Right ventricle myocardium inferior (tissue), 1 donor: ENCODE measurements at places on chromosomes 7 and 10.

DNA sequence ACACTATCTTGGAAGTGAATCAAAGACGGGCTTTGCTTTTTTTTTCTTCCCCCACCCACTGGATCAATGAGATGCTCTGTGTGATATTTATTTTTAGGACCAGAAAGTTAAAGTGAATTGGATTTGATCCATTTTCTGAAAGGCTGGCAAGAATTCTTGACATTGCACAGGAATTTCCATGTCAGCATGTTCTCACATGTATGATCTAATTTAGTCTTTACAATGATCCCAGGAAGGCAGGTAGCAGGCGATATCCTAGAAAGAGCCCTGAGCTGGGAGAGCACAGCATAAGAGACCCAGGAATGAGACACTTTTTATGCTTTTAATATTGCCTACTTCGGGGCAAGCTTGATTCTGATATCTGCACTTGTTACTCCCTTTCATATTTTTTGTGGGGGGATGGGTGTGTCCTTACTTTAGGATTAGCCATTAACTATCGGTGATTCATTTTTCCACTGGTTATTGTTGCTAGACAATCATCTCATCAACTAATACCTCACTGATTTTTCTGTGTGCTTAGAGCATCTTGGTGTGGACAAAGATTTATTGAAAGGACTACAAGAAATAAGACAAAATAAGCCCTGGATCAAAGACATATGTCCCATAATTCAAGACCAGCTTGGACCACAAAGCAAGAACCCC, 58.1 kb downstream of the NRP1 start:
- no peak for DNase-seq

DNA sequence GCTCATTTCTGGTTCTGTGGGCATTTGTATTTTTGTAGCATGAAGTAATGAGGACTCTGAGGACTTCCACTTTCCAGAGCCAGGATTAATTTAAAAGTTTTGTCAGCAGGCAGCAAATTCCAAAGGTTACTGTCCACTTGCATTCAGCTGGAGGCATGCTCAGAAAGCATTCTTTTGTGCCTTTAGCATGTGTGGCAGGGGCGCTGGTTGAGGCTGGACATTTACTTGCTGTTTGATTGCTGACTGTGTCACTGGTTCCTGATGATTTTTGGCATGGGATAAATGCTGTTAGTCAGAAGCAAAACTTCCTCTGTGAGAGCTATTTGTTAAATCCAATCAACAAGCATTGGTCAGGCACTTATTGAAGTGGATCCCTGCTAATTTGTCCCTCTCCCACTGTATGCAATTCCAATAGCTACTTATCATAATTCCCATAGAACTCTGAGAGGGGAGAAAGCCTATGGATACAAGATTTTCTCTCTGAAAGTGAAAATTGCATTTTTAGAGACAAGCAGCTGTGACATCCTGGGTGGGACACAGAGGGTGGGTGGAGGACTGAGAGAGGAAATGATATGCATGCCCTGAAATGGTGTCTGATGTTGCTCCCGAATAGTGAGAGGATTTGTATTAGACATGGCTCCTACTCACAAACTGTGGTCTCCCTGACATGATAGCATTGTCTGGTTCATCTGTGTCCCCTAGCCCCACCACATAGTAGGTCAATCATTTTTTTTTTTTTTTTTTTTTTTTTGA, 161.2 kb upstream of the WDR11 start:
- DNase-seq: no peak

DNA sequence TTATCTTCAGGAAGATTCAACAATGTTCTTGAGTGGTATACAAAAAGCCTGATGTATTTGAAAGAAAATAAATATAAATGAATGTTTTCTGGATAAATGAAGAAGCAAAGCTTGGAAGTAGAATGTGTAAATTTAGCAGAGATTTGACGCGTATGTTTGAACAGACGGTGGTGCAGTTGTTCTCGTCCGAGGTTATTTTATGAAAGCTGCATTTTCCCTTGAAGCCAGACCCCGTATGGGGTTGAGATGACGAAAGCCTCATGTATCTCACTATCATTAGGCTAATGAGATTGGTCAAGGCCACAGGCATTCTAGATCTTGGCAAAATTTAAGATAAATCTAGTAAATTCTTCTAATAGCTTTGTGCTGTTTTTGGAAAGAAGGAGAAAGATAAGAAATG, 195.2 kb downstream of the NXPH1 start:
- DNase-seq: no peak

DNA sequence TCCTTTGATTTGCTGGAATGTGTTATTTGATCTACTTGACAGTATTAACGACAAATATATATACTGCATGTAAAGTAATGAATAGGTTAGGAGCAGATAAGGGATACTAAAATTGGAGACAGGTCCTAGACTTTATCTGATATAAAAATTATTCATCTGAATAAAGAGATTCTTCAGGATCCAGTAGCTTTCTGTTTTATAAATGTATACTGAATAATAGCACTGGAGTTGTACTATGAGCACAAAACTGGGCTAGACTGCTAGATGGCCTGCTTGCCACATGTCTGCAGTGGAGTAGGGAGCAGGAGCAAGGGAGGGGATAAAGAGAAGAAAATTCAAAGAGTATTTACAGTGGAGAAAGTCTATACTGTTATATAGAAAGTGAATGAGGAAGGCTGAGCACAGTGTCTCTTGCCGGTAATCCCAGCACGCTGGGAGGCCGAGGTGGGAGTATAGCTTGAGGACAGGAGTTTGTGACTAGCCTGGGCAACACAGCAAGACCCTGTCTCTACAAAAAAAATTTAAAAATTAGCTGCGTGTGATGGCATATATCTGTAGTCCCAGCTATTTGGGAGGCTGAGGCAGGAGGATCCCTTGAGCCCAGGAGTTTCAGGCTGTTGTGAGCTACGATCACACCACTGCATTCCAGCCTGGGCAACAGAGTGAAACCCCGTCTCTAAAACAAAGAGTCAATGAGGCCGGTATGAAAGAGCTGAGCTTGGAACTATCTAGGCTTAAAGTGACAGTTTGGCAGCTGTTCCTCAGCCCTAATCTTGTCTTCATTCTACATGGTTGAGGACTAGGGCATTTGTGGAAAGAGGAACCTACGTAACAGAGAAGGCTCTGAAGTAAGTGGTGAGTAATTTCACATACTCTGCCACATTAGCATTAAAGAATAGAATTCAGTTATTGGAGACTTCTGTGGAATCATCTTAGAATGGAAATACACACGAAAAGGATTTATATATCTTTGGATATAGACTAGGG, 41.8 kb downstream of the CD36 start:
- no peak for DNase-seq

DNA sequence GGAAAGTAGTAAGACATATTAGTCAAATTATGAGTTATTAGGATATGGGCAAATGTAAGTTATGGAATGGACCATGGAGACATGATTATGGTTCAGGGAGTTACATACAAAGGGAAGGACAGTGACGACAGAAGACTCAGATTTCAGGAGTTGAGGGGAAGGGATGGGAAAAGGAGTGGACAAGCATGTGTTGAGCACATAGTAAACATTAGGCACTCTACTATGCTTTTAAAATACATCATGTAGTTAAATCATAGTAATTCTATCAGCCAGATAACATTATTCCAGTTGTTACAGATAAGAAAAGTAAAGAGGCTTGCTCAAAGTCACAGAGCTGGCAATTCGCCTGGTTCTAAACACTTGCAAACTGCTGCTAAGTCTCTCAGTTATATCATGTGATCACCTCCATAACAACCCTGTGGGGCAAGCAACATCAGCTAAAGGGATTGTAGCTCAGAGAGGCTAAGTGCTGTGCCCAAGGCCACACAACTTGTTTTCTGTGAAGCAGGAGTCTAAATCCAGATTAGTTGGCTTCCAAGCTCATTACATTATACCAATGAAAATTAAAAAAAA, 115.2 kb upstream of the MDFIC start:
- DNase-seq: no peak

- DNase-seq: no peak
Measured at GRCh38 chr10:44724415-44725174, 186.5 kb upstream of the TMEM72 start.

DNA sequence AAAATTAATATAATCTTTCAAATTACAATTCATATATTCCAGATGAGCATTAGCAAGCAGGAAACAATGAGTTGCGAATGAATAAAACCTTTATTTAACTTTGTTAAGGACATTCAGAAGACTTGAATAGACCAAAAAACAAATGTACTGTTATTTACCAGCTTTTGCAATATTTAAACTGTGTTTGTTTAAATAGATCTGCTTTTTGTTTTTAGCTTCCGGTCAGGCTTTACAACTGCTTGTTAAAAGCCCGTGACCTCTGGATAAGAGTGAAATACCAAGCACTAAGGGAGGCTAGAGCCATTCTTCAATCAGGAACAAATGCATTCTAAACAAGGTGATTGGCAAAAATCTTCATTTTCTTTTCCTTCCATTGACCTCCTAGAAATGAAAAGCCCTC, 184.9 kb upstream of the GNAI1 start:
- DNase-seq: no peak

GRCh38 chr7:124800386-124800785, 34.8 kb upstream of the GPR37 start:
- no peak for DNase-seq

- DNase-seq: peak; percentile 50
Measured at GRCh38 chr10:128055061-128055868, 71.0 kb downstream of the MKI67 start.

DNA sequence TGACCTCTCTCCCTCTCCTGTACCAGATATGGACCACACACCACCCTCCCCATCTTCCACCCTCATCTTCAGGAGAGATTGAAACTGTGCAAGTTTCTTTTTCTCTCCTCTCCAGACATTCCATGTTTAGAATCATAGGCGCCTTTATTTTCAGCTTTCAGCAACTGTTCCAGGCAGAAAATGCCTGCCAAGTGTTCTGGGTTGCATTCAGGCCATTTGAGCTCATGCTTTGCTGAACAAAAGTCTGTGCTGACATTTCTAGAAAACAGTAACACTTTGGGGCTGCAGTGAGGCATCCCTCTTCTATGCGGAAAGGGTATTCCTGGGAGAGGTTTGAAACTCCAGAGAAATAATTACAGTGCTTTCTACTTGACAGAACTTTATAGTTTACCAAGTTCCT, 361.7 kb downstream of the GPAM start:
- DNase-seq: no peak
